Urothelium cell line (cell line): ENCODE measurements at places on chromosomes 4 and X.

- no peak for DNase-seq
These were observed 437.3 kb upstream of the NDST3 start for GRCh38 chr4:117596917-117597480.

GRCh38 chrX:13287816-13288215, 32.0 kb downstream of the ATXN3L start:
- DNase-seq: no peak

DNA sequence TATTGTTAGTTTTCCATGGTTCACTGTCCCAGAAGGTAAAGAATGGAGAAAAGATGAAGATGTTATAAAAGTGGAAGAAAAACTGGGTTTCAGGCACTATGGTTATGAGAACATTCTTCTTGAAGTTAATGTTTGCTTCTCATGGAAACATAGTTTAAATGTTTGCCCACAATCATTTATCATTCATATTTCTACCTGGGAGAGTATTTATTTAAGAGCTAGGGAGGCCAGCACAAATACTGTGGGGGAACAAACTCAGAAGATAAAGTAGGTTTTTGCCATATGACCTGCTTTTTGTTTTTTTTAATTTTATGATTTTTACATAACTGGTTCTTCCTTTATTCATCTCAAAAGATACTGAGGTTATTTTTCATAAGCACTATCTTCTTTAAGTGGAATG, 96.8 kb downstream of the GC start:
- no peak for DNase-seq

- DNase-seq: peak; percentile 4
These were observed 119.4 kb downstream of the AKAP4 start for GRCh38 chrX:50081282-50081889.

DNA sequence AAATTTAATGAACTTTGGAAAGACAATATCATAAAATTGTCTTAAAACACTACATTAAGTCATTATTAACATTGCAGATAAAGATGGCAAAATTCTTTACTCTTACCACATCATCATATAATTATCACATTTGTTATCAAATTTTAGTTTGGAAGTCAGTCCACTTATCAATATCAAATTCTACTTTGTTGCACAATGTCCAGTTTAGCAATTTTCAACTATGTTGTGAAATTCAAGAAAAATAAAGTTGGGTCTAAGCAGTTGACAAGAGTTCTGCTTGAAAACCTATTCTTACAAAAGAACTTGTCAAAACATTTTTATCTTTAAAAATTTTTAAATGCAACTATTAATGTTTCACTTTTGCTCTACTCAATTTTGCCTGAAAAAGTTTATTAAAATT, 44.7 kb upstream of the TET2 start:
- no peak for DNase-seq

GRCh38 chr4:173002830-173003561, 165.6 kb upstream of the GALNT7 start:
- no peak for DNase-seq
